ENCODE measurements at places on chromosomes 3 and 15.

DNA sequence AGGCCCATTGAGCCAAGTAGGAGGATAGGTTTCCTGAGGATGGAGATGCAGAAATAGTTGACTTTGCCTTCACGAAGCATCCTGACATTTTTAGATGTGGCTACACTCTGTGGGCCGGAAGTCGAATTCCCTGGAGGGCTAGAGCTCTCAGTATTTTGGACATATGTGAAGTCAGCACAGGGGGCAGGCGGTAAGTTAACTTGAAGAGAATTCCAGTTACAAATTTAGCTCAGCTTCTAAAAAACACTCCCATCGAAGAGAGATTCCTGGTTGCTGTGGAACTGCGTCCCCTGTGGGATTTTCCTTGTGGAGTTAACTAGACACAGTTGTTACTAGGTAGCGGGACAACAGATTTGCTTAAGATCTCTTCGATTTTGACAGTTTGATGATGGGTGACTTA is 161.9 kb upstream of the RGMA start:
- H3K27me3 ChIP-seq = peaks cover 8% of the 10 kb centered on the region
- no peak overlapping the region for H3K27ac ChIP-seq
- DNase-seq = no peak

GRCh38 chr3:129246636-129247035 is 2.8 kb upstream of the COPG1 start:
- H3K36me3 ChIP-seq = peaks cover 15% of the 10 kb centered on the region
- H3K4me3 ChIP-seq = no peak overlapping the region
- no peaks in the 10 kb centered on the region for H3K27me3 ChIP-seq
- DNase-seq = no peak

DNA sequence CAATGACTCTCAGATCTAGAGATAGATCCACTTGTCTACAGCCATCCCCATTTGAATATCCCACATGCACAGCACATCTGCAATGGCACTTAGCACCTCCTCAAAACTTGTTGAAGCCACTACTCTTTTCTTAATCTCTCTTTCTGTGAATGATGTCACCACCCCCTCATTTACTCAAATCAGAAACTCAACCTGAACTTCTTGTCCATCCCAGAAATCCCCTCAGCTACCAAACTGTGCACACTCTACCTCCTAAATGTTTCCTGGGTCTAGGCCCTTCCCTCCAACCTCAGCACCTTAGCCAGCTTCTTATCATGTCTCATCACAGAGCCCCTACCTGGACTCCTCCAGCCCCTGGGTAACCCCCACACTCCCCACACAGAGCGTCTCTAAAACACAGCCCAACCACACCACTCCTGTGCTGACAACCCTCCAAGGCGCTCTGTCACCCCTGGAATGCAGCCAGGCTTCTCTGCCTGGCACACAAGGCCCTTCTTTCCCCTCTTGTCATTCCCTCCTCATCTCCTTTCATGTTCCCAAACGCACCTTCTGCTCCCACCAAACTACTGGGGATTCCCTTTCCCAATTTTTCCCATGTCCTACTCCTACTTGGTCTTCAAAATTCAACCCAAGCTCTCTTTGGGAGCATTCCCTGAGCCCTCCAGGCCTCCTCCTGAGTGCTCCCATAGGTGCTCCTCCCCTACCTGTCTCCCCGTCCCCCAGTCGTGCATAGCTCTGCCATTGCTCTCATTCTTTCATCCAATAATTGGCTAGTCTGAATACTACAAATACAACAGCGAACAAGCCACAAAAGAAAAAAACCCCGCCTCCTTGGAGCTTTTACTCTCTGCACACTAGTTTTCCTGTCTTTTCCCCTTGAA is 39.8 kb upstream of the ZBTB38 start:
- no peak for DNase-seq
- no peak overlapping the region for H3K4me3 ChIP-seq
- no peaks in the 10 kb centered on the region for H3K27me3 ChIP-seq
- no peaks in the 10 kb centered on the region for H3K4me1 ChIP-seq
- H3K36me3 ChIP-seq = no peaks in the 10 kb centered on the region

DNA sequence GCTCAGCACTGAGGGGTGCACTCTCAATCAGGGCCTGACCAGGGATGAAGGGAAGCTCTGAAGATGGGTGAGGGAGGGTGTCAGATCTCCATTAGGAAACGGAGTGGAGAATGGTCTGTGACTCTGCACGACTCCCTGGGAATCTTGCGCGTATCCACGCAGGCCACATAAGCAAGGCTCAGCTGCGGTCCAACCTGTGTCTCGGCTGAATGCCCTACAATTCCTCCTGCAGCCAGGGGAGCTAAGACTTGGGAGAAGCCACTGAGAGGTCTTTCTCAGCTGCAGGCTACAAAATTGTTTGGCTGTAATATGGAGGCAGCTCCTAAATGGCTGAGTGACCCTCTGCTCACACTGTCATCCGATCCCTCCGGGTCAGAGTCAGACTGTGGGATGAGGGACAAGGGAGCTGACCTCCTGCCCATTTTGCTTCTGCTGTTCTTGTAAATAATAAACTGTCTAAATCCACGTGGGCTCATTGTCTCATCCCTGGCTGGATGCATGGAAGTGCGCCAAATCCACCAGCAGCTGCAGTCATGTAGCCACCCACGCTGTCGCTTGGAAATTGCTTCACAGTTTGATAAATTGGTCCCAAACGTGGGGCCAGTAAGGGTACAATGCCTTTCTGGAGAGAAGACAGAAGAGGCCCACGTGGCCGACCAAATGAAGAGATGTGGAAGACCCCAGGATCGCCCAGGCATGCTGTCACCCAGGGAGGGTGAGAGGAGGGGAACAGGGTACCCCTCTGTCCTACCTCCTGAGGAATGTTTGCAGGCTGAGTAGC is 30.5 kb downstream of the ALS2CL start:
- no peak overlapping the region for H3K4me3 ChIP-seq
- no peaks in the 10 kb centered on the region for H3K36me3 ChIP-seq
- H3K4me1 ChIP-seq = no peaks in the 10 kb centered on the region
- DNase-seq = no peak

DNA sequence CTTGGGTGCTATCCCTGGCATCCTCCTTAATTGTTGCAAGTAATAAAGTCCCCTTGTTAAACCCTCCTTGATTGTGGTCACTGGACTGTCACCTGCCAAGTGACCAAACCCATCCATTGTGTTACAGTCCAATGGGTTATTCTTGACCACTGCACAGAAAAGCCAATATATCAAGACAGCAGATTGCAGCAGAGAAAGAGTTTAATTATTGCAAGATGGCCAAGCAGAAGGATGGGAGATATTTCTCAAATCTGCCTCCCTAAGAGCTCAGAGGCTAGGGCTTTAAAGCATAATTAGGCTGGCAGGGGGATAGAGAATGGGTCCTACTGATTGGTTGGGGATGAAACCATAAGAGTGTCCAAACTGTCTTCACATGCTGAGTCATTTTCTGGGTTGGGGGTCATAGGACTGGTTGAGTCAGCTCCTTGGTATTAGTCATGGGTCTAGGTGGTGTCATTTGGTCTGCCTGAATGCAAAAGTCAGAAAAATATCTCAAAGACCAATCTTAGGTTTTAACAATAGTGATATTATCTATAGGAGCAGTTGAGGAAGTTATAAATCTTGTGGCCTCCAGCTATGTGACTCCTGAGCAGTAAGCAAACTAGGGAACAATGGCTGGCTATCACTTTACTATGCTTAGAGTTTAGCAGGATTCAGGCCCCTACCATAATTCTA is 19.1 kb upstream of the XYLB start:
- H3K4me1 ChIP-seq = no peaks in the 10 kb centered on the region
- H3K27me3 ChIP-seq = peaks cover 12% of the 10 kb centered on the region
- DNase-seq = no peak
- no peak overlapping the region for H3K4me3 ChIP-seq
- H3K36me3 ChIP-seq = no peaks in the 10 kb centered on the region

DNA sequence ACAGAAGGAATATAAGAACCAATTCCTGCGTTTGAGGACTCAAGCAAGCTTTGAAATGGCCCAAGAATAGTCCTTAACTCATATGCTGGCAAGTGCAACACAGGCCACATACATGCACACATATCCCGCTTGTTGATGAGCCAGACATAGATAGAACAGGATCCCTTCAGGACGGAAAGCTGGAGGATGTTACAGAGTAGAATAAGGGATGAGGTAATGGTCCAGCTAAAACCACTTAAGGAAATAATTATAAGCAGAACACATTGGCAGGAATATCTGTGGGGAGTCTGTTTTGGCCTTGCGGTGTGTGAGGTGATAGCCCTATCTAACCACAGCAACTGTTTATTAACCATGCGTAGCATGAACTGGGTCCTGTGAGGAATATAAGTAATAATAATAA is 25.0 kb downstream of the SCG3 start:
- no peak overlapping the region for H3K27ac ChIP-seq
- no peak overlapping the region for H3K4me3 ChIP-seq
- peaks cover 11% of the 10 kb centered on the region for H3K27me3 ChIP-seq

- no peak overlapping the region for H3K27ac ChIP-seq
- H3K36me3 ChIP-seq = peaks cover 46% of the 10 kb centered on the region
- DNase-seq = no peak
Observed at GRCh38 chr3:67495751-67496150, 158.7 kb downstream of the SUCLG2 start.

- no peak overlapping the region for H3K4me3 ChIP-seq
- no peak for DNase-seq
Observed at GRCh38 chr3:111047042-111047441, 24.6 kb upstream of the NECTIN3 start.

DNA sequence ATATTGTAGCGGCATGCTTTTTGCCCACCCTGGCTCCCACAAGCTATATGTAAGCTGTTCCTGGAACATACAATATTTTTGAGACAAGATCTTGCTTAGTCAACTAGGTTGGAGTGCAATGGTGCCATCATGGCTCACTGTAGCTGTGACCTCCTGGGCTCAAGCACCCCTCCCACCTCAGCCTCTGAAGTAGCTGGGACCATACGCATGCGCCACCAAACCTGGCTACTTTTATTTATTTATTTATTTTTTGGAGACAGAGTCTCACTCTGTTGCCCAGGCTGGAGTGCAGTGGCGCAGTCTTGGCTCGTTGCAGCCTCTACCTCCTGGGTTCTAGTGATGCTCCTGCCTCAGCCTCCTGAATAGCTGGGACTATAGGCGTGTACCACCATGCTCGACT is 6.7 kb upstream of the SQOR start:
- peaks cover 5% of the 10 kb centered on the region for H3K4me1 ChIP-seq
- no peak overlapping the region for H3K4me3 ChIP-seq
- H3K27ac ChIP-seq = no peak overlapping the region
- DNase-seq = no peak
- H3K27me3 ChIP-seq = peaks cover 22% of the 10 kb centered on the region

DNA sequence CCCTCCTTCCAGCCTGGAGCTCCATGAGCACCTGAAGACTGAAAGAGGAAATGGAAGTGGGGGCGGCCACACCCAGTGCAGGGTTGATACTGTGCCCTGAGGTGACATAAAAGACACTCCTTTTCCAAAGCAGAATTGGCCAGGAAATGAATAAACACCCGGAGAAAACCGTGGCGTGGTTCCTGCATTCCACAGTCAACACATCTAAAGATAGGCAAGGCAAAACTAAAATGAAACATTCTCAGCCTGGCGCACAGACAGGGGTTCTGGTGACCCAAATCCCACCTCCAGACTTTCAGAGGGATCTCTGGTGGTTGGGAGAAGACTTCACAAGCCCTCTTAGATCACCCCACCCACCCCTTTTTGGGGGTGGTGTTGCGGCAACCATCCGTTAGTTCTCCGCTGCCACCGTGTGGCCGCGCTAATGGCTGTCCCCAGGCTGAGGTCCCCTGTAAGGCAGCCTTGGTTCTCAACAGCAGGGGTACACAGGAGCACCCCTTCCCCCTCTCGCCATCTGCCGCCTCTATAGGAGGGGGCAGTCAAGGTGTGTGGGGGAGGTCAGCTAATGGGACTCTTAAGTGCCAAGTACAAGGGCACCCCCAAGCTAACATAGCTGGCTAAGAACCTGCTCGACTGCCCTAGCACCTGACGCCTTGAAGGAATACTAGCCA is 2.5 kb upstream of the MST1R start:
- peak overlapping the region; percentile 96 for H3K27ac ChIP-seq
- no peaks in the 10 kb centered on the region for H3K27me3 ChIP-seq
- peak; percentile 58 for DNase-seq
- peak overlapping the region; percentile 63 for H3K4me3 ChIP-seq
- H3K36me3 ChIP-seq = peaks cover 11% of the 10 kb centered on the region
- peaks cover 43% of the 10 kb centered on the region for H3K4me1 ChIP-seq

Measured in activated CD4-positive, alpha-beta T cell treated with anti-CD3 and anti-CD28 coated beads, Interleukin-2, amount 10 ng/mL, durations not matched to agents 7 days and 5 days (primary cell).